ENCODE measurements at places on chromosomes 1 and 21.

DNA sequence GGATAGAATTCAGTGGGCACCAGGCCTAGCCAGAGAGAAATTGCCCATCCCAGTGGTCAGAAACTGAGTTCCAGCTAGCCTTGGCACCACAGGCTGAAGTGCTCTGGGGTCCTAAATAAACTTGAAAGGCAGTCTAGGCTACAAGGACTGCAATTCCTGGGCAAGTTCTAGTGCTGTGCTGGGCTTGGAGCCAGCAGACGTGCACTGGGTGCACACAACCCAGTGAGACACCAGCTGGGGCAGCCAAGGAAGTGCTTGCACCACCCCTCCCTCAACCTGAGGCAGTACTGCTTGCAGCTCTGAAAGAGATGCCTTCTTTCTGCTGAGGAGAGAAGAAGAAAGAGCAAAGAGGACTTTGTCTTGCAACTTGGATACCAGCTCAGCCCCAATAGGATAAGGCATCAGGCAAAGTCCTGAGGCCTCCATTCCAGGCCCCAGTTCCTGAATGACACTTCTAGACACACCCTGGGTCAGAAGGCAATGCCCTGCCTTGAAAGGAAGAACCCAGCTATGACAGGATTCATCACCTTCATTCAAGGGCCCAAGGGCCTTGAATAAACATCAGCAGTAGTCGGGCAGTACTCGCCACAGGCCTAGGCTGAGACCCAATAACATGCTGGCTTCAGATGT is 55.1 kb downstream of the OVGP1 start:
- no peak for DNase-seq

DNA sequence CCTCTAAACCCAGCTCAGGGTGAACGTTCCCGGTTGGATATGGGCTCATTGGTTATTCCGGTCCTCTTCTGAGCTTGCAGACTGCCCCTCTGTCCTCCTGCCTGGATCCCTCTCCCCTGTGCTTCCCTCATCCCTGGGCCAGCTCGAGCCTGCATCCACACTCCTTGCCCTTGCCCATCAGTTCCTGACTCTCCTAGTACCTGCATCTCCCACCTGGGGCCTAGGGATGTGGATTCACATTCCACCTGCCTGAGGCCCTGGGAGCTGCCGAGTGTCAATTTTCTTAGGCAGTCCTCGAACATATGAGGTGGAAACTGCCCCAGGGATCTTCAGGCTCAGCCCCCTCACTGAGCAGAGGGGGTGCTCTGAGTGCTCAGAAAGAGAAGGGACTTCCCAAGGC is 252.2 kb downstream of the GRIK3 start:
- no peak for DNase-seq

GRCh38 chr1:121587777-121588176 is 403.0 kb downstream of the SRGAP2C start:
- DNase-seq = no peak

- DNase-seq = no peak
These were observed 23.8 kb upstream of the LRRC8C start for GRCh38 chr1:89608984-89609725.

- DNase-seq = no peak
These were observed 20.2 kb downstream of the CCDC18 start for GRCh38 chr1:93200714-93201113.

- no peak for DNase-seq
These were observed 414.1 kb upstream of the PROX1 start for GRCh38 chr1:213573648-213574009.

DNA sequence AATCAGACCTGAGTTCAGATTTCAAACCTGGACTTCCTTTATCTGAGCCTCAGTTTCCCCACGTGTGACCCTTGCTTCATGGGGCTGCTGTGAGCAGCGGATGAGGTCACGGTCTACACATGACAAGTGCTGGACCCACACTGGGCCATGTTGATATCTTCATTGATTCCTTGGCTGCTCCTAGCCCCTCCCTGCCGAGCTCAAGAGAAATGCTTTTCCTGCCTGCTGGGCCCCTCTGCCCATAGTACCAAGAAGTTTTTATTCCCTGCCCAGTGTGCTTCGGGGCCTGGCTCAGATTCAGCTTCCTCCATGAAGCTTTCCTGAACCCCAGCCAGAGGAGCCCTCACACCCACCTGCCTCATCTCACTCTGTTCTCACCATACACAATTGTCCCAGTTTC is 181.6 kb downstream of the PTPRU start:
- no peak for DNase-seq

DNA sequence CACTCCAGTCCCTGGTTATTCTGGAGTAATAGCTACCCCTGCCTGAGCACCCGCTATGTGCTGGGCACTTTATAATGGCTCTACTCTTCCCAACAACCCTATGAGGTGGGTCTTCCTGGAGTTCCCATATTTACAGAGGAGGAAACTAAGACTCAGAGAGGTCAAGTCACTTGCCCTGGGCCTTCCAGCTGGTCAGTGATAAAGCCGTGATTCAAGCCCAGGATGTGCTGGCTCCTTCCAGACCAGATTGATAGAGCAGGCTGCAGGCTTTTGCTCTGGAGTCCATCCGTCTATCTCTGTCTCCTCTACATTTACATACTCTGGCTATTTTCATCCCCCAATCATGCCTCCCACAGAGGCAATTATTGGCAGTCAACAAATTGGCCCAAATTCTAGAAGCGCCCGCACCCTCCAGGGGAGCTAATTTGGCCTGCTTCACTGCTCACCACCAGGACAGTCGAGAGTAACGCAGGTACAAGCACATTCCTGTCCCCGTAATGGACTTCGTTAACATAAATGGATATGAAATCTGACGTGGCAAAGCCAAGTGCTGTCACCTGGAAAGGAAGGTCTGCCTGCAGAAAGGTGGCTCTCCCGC is 39.8 kb upstream of the SELENON start:
- no peak for DNase-seq

DNA sequence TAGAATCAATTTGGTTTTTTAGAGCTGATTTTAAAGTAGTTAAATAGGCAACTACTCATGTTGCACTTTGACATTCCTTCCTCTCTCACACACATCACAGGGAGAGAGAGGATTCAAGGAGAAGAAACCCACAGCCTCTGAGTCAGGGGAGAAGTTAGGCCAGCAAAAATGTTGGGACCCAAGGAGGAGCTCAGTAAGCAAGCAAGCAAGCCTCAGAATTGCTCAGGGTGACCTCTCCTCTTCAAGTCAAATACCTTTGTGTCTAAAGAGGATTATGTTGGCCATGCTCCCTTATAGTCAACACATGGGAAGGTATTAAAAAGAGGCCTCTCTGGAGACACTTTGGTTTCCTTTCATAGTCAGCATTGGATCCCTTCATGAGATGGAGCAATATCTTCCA is 80.5 kb upstream of the WARS2 start:
- no peak for DNase-seq

DNA sequence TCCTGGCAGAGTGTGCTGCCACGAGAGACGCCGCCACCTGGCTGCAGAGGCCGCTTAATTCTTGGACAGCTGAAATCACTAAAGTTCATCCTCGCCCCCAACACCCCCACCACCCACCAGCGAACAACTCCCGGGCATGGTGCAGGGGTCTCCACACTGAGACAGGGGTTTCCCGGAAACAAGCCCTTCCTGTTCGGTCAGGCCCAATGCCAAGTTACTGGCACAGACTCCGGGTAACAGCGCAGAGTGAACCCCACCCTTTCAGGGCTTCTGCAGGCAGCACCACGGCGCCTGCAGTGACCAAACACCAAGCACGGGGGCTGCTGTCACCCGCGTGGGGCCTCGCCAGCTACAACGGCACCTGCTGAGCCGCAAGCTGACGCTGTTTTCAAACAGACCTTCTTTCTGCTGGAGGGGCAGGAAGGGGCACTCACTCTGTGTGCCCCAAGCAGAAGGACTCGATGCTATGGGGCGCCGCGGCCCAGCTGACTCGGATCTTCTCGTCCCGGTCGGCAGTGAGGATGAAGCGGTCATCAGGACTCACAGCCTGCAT is 17.4 kb downstream of the WDR4 start:
- no peak for DNase-seq

GRCh38 chr1:15011661-15012060 is 141.9 kb upstream of the TMEM51 start:
- DNase-seq = no peak

DNA sequence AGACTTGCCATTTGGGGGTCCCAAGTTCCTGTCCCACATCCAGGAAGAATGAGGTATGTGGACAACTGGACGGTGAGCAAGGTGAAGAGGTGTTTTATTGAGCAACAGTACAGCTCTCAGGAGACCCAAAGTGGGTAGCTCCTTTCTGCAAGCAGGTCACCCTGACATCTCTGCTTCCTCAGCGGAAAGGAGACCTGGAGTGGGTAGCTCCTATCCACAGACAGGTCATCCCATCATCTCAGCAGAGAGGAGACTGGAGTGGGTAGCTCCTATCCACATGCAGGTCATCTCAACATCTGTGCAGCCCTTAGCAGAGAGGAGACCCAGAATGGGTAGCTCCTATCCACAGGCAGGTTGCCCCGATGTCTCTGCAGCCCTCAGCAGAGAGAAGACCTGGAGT is 13.8 kb upstream of the FNBP1L start:
- no peak for DNase-seq

- no peak for DNase-seq
These were observed 1.3 kb upstream of the DOCK7 start for GRCh38 chr1:62689524-62689923.

DNA sequence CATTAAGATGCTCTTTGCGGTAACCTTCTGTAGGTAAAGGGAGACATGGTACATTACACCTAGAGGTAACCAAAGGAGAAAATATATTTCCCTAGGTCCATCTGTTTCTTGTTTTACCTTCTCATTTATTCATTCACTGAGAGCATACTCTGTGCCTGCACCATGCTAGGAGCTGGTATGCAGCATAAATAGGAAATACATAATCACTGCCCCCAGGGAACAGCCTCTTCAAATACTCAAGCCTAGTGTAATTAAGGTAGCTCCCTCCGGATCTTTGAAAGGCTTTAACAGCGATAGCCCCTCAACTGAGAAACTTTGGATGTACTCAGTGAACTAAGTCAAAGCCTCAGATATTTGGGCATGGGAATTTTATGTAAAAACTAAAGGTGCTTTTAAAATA is 123.6 kb downstream of the GABPA start:
- DNase-seq = no peak

DNA sequence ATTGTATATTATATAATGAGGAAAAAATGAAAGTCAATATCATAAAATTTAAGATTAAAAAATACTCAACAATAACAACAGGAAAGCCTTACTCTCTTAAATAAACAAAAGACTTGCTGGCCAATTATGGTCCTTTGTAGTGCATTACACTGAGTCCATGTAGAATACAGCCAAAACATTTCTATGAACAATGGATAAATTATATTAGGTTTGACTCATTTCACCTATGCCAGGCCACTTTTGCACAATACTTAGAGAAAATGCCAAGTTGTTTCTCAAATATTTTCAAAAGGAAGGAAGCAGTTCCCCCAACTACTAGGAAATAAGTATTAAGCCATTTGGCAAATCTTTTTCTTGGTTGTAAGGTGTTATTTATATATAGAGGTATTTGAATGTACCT is 19.8 kb upstream of the UCK2 start:
- DNase-seq = no peak

DNA sequence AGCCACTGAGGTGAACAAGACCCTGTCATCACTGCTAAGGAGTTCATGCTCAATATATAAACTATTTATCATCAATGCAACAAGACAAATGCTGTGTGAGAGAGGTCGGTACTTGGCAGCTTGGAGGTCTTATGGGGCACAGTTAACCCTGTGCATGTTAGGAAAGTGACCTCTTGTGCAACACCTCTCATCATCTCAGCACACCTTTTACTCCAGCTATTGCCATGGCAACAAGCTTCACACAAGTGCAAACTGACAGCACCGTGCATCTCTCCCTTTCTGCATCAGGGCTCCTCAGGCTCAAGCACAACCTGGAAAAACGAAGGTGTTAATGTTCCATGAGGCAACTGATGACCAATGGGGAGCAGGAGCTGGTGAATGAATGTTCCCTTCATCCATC is 14.7 kb upstream of the MYSM1 start:
- no peak for DNase-seq

DNA sequence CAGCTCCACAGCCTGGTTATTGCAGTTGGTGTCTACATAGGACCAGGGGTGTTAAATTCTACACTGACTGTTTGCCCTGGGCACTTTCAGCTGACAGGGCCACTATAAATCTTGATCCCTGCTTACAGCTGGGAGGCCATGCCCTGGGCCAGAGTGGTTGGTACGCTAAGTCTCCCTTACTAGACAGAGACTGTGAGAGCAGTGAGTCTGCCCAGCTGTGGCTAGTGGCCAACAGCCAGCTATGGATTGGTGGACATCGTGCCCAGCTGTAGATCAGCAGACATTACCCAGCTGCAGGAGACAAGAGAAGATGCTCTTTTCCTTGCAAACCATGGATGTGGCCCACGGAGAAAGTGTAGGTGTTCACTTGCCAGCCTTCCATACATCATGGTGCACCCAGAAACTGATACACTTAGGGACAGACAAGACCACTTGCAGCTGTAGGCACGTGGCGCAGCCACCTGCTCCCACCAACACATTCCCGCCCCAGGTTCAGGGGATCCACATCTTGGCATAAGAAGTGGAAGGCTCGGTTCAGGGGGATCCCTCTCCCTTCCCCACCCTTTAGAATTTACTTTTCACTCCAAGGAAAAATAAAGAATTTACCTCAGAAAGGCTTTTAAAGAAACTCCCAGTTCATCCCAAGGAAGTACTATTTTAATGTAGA is 16.4 kb upstream of the PAX7 start:
- DNase-seq = no peak

- no peak for DNase-seq
These were observed 18.8 kb downstream of the JUN start for GRCh38 chr1:58765006-58765405.

- no peak for DNase-seq
These were observed 136.4 kb upstream of the DEPDC1 start for GRCh38 chr1:68633141-68633919.

GRCh38 chr1:44168520-44169098 is 27.2 kb upstream of the KLF18 start:
- no peak for DNase-seq

DNA sequence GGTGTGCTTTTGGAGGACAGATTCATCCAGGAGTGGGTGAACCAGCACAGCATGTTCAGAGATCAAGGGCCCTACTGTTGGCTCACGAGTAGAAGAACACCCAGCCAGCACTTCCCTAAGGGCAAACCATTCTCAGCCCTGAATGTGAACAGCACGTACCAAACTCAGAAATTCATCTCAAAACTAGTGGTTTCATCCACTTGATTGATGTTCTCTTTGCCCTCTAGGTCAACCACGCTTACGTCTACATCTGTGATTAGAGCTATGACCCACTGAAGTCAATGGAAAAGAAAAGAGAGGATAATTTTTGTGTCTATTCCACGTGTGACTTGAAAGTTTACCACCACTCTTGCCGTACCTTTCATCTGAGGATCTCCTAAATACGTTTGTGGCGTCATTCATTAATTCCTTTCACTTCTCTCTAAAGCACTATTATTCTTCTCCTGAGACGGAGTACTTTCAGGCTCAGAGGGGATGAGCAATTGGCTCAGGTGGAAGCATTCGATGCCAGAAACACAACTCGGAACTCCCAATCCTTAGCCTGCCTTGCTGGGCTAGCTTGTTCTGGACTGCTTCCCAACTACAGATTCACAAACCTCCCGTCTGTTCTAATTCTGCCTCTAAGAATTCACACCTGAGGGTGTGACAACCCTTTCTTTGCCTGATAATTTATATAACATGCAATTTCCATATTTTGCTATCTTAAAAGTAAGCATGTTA is 57.3 kb upstream of the HIVEP3 start:
- no peak for DNase-seq

GRCh38 chr1:26164036-26164860 is 4.5 kb downstream of the C1orf232 start:
- peak; percentile 28 for DNase-seq

Data from HAP-1 (cell line).